ENCODE measurements at places on chromosomes 16 and 17.

DNA sequence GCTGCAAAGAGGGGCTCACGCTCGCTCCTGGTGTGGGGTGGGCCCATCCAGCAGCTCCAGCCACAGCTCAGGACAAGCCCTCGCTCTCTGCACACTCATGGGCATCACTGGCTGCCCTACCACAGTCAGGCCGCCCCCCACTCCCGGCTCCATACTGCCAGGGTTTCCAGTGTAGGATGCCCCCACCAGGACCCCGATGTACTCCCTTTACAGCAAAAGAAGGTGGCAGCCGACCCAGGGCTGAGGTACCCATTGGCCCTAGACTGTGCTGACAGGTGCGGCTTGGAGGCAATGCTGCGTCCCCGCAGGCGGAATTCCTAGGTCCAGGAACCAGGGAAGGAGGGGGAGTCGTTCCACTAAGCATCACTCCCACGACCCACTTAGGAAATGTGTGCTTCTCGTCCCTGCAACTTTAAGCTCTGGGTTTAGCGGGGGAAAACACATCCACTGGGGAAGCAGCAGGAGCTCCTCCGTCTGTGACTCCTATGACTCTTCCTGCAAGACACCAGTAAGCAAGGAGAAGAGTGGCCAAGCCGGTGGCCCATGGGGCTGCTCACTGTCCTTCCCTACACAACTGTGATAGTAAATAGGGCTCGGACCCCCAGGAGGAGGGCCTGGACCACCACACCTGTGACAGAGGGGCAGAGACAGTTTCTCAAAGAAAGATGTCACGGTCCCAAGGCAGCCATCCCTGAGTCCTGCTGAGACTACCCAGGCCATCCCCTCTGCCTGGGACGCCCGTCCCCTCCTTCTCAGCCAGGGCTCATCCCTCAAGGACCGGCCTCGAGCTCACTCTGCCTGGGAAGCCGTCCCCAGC, 13.1 kb downstream of the CORO7 start:
- DNase-seq, result no peak

- DNase-seq, result no peak
Observed at GRCh38 chr17:79800325-79801155, 3.7 kb upstream of the CBX8 start.

DNA sequence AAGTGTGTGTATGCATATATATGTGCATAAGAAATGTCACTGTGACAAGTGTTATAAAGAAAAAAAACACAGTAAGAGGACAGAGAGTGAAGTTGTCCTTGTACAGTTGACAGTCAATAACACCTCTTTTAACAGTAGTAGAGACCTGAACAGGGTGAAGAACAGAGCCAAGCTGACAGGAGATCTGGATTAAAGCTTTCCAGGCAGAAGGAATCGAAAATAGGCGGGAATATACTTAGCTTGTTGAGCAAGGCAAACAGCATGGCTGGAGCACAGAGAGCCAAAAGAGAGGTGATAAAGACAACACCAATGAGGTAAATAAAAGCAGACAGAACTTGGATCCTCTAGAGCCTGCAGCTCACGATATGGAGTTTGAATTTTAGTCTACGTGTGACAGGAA, 64.8 kb downstream of the KANSL1 start:
- DNase-seq, result no peak

DNA sequence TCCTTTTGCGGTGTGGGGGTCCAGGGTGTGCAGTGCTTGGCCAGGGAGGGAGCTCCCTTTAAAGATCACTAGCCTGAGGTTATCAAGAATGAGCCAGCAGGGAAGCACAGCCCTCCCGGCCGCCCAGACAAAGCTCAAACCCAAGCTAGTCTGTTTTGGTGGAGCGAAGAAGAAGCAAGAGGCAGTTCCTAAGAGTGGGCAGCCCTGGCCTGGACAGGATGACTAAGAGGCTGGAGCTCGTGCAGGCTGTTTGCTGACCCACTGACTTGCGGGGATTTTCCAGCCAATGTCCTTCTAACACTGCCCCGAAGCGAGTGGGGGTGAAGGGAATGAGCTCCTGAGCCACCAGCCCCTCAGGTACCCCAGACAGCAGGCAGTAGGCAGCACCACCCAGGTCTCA, 134.4 kb downstream of the COPRS start:
- no peak for DNase-seq

- DNase-seq, result no peak
Observed at GRCh38 chr17:44900894-44901293, 1.6 kb upstream of the EFTUD2 start.

DNA sequence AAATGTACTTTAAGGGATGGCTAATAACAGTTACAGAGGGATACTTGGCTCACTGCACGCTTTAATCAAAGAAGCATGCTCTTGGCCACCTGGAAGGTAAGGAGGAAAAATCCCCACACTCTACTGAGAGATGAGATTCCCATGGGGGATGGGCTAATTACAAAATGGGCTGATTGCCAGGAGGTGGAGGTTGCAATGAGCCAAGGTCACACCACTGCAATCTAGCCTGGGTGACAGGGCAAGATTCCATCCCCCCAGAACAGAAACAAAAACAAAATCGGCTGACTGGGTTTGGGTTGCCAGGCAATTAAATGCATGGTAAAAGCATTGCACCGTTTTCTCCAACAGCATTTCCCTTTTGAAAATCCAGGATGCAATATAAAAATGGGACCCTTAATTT, 18.0 kb downstream of the N4BP1 start:
- DNase-seq, result no peak

- DNase-seq, result no peak
Observed at GRCh38 chr17:49843774-49844350, 4.0 kb downstream of the TAC4 start.

GRCh38 chr17:15981208-15981607, 18.3 kb downstream of the ZSWIM7 start:
- DNase-seq, result no peak

DNA sequence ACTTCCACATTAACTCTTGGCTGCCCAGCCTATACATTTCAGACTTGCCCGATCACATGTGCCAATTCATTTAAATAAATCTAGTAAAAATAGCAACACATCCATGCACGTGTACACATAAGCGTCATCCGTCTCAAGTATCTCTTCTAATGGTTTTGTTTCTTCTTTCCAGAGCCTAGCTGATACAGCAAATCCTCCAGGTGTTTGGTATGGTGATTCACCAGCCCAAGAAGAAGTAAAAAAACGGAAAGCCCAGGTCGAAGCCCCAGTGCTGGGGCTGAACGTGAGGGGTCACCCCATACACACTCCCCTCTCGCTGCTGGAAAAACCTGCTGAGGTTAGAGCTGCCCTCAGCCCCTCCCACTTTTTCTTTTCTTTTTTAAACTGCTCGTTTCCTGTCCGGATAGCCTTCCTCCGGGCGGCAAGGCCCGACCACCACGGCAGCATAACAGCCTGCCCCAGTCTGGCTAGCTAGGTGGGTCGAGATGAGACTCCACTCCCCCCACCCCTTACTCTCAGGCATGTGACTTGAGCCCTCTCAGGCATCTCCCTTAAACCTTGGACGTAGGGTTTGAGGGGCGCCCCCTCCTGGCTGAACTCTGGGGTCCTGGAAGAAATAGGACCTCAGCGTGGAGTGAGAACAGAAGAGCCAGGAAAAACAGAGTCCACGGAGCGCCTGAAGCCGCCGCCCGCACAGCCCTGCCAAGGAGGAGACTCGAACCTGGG, 13.9 kb upstream of the OR1F1 start:
- DNase-seq, result no peak

- DNase-seq, result no peak
Observed at GRCh38 chr17:63931981-63932561, at the start of gene CD79B. Gene CD79B (minus strand): TSS chr17:63932331. CDS start chr17:63932261, 70 bp downstream.

DNA sequence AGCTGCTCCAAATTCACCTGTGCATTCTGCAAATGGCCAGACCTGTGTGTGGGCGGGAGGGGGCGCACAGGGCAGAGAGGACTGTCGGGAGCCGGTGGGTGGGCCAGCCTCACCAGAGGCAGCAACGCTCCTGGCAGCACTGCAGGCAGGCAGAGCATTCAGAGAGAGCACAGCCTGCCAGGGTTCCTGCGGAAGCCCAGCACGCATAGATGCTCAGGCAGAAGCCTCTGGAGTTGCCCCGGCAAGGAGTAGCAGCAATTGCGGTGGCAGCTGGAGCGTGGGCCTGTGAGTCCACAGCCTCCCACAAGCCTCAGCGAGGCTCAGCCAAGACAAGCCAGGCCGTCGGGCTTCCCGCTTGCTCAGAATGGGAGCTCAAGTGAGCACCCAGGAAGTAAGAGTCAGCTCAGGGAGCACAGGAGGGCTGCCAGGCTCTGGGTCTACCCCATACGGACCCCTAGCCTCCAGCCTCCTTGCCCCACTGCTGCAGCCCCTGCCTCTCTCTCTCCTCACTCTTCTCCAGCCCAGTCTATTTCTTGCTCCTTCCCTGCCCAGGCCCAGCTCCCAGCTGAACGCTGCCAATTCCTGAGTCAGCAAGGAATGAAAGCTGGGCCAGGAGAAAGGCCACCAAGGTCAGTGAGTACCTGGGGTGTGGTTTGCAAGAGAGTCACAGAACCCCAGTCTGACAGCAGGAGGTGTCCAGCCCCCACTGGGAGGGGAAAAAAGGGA, 9.6 kb downstream of the EMC6 start:
- DNase-seq, result no peak

- DNase-seq, result peak; percentile 38
Observed at GRCh38 chr17:47066841-47067682, 88.0 kb upstream of the RPRML start.

DNA sequence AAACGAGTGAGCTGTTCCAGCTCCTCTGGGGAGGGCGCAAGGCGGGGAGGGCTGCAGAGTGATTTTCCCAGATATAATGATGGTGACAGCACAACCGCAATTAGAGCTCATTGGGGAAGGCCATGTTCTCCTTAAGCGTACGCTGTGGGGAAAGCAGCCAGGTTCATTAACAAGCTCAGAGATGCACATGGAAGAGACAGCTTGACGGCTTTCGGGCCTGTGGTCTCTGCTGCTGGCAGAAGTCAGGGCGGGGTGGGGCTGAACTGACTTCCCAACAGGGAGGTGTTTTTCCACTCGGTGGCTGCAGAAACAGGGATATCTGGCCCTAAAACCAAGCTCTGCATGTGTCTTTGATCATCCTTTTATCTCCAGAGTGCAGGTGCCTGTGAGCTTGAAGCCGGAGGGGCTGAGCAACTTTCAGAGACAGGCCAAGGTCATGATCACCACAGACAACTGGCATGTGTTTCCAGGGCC, 24.0 kb upstream of the CACNG1 start:
- DNase-seq, result no peak

GRCh38 chr16:84879569-84880487, 60.0 kb downstream of the CRISPLD2 start:
- DNase-seq, result no peak

- no peak for DNase-seq
Observed at GRCh38 chr16:4053301-4053845, 62.9 kb downstream of the ADCY9 start.

DNA sequence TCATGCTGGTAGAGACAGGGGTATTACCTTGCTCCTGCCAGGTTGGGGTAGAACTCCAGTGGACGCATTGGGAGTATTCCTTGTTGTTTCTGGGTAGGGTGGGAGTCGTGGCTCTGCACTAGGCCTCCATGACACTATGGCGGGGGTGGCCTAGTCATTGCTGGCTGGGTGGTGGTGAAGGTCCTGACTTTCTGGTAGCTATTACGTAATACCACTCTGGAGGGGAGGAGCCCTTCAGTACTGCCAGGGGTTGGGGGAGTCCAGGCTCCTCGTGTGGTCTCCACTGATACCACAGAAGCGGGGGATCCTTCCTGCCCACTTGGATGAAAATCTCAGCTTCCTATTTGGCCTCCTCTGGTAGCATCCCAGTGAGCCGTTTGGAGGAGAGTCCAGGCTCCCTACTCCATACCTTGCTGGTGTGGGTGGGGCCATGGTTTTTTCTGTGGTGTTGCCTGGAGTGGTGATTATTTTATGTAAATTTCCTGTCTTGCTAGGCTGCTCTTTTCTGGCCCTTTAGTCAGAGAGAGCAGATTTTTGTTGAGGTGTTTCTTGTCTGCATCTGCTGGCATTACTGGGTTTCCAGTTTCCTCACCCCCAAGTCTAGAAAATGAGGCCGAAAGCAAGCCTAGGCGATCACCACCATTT, 65.8 kb upstream of the GNG13 start:
- no peak for DNase-seq

DNA sequence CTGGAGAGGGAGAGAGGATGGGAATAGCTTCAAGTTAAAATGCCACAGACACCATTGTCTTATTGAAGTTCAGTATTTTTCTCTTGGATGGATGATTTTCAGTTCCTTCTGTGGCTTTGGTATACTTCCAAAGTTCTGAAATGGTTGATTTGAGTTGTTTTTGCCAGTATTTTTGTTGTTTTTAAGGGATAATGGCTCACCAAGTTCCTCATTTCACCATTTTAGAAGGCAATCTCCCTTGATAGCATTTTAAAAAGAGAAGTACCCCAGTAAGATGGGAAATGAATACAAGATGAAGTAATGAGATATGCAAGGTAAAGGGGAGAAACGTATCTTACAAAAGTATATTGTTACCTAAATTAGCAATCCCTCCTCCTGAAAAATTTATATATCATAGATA, 18.5 kb upstream of the SPDYE4 start:
- no peak for DNase-seq

DNA sequence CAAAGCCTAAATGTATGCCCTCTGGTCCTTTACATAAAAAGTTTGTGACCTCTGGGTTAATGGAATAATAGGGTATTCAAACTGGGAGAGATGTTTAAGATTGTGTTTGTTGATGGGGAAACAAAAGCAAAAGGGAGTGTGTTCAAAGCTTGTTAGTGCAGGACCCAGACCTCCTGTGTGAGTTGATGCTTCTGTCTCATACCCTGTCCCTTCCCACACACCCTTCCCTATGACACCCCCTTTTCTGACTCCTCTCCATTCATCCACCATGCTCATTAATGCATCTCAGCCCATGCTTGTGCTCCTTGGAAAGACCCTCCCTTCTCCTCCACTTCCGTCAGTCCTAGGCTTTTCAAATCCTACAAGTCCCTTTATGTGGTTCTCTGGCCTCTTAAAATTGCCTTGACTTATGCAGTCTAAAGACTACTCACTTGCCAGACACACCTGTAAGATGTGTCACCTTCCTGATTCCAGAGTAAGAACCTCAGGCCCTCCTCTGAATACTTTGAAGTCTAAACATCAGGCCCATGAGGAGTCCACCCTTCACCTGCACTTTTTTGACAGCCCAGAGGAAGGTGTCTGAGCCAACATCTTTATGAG, 128.0 kb upstream of the CACNG5 start:
- DNase-seq, result no peak

Measured in stimulated activated CD4-positive, alpha-beta T cell treated with anti-CD3 and anti-CD28 coated beads, Interleukin-1b, Interleukin-23, amount 100 ng/mL, for 1 hour (primary cell).